ENCODE measurements at places on chromosomes 16 and 17. TPM values are rescaled to one million over a fixed set of nuclear protein-coding genes. Genes with fewer than 3 reads are reported as not detected.

The KRTAP2-2 gene
- not detected for total RNA-seq

The LDHD gene
- 0.16 TPM for total RNA-seq

The C1QL1 gene
- total RNA-seq: 1.4 TPM

The ARHGAP23 gene
- total RNA-seq: 29.1 TPM

The MYH11 gene
- total RNA-seq: 0.16 TPM

The AIPL1 gene
- not detected for total RNA-seq

The ACSM2B gene
- total RNA-seq: not detected

The KRT33B gene
- total RNA-seq: not detected

The CCL8 gene
- total RNA-seq: not detected

The ULK2 gene
- total RNA-seq: 11.2 TPM

The IGF2BP1 gene
- total RNA-seq: 17.2 TPM
